Left ventricle myocardium inferior (tissue), 1 donor: ENCODE measurements at places on chromosomes 6 and 20. TPM values are rescaled to one million over a fixed set of nuclear protein-coding genes. Genes with fewer than 3 reads are reported as not detected.

DNA sequence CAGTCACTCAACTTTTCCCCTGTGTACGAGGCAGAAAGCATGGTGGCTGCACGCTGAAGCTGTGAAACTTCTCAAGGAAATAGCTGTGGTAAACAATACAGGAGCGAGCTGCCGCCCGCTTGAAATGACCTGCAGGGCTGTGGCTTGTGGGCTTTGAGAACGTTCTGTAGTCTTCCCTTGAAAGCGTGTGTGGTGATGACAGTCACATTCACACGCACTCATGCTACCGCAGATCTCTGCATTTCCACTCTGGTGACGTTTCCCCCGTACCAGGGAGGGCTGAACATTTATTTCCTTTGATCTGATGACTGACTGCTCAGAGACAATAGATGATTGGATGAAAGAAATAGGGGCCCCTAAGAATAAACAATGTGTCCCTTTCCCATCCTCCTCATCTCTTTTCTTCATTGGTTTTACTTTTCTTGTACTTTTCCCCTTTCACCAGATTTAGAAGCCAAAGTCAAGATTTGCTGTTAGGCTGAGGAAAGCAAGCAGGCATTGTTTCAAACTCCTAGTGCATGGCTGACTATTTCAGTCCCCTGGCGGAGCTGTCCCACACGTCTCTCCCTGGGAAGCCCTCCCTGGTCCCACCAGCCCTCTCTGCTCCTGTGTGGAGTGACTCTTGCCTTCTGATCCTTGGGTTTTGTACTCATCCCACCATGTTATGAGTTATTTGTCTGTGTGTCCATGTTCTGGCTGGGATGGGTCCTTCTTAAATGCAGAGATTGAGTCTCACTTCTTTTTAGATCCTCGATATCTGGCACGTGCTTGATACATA lies 3.9 kb downstream of the SYTL3 start:
- no peak for DNase-seq
- H3K27me3 ChIP-seq, result no peaks in the 10 kb centered on the region
- peaks cover 35% of the 10 kb centered on the region for H3K4me1 ChIP-seq
- no peak overlapping the region for H3K4me3 ChIP-seq
- no peaks in the 10 kb centered on the region for H3K36me3 ChIP-seq
- peak overlapping the region; percentile 84 for H3K27ac ChIP-seq

Gene HLA-DRA
- 87.3 TPM for total RNA-seq

- no peak for DNase-seq
- H3K27me3 ChIP-seq, result peaks cover 2% of the 10 kb centered on the region
- no peaks in the 10 kb centered on the region for H3K36me3 ChIP-seq
- no peaks in the 10 kb centered on the region for H3K4me1 ChIP-seq
- H3K4me3 ChIP-seq, result no peak overlapping the region
Observed at GRCh38 chr20:16166737-16167136, 406.5 kb downstream of the KIF16B start.

- no peaks in the 10 kb centered on the region for H3K27me3 ChIP-seq
- no peak overlapping the region for H3K27ac ChIP-seq
- no peak overlapping the region for H3K4me3 ChIP-seq
- DNase-seq, result no peak
- H3K36me3 ChIP-seq, result no peaks in the 10 kb centered on the region
- no peaks in the 10 kb centered on the region for H3K4me1 ChIP-seq
Observed at GRCh38 chr20:15419856-15420255, 1082.4 kb upstream of the FLRT3 start.
